ENCODE measurements at places on chromosomes 5 and 9. TPM values are rescaled to one million over a fixed set of nuclear protein-coding genes. Genes with fewer than 3 reads are reported as not detected.

- no peak for DNase-seq
Measured at GRCh38 chr5:2904399-2904798, 152.9 kb upstream of the IRX2 start.

GRCh38 chr5:136034984-136035383 is 6.2 kb downstream of the TGFBI start:
- DNase-seq = no peak

LHX3 gene
- not detected for total RNA-seq

DNA sequence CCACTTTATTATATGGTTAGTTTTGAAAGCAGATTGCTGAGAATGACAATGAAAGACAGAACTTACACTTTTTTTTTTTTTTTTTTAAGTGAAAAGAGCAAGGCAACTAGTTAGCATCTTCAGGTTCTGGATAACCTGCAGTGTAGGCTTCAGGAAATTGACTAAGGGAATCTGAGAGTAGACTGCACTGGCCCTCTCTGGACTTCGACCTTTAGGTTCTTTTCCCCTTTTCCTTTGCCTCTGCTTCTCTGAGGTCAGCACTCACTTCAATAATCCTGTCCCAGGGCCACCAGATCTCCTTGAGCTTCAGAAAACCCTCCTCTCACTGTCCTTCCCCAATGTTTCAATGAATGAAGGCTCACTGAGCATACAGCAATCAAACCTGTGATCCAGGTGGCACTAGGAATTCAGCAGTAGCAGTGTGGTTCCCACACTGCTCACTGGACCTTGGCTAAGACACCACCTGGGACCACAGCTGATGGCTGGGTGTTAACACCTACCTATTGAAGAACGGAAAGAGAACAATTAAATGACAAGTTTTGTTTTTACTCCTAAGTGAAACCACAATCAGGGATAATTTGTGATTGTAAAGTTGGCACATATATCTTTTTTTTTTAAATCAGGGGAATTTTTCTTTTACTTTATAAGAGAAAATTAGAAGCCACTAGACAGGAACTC is 85.8 kb upstream of the IL6ST start:
- no peak for DNase-seq

ADRB2 gene
- 0.86 TPM for total RNA-seq

DNA sequence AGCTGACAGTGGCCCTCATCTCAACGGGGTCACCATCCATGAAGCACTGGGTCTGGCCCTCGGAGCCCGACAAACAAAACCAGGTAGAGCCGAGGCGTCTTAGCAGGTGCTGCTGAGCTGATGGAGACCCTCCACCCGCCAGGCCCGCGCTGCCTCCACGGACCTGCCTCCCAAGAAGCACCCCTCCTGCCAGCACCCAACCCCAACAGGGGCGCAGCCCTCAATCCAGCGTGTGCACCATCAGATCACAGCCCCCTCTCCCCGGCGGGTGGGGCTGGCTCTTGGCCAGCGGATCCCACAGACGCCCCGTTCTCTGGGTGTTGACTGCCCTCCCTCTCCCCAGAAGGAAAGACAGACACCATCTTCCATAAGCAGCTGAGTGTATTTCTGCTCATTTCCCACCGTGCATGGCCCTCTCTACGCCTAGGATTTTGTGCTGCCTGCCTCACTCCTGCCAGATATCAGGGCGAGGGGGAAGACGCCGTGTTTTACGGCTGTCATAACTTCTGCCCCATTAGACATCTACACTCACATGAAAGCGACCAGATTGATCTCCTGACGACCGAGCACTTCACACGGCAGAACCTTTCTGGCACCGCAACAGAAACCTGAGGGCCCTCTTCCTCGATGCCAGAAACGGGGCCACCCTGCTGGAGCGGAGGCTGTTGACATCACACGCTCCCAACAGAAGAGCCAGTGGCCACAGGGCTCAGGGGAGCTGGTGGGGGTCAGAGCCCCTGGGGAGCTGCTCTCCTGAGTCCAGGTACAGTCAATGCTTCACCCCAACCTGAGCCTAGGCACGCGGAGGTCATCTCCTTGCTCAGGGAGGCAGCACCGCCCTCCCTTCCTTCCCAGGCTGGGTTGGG is 12.4 kb downstream of the NACC2 start:
- DNase-seq = no peak

GRCh38 chr5:8598996-8599395 is 730.0 kb downstream of the MTRR start:
- no peak for DNase-seq

DNA sequence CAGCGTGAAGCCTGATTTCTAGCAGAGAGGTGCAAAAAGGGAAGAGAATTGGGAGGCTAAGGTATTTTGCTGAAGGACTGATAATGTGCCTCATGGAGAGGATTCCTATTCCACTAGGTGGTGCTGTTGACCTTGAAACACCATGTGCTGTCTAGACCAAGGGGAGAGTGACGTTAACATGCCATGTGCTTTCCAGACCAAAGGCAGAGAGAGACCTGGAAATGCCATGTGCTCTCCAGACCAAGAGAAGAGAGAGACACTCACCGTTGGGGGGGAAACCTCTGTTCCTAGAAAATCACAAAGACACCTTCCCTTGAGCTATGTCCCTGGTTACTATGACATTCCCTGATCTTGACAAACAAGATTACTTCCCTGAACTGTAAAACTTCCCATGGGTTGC is 286.0 kb upstream of the TUSC1 start:
- peak; percentile 70 for DNase-seq

DNA sequence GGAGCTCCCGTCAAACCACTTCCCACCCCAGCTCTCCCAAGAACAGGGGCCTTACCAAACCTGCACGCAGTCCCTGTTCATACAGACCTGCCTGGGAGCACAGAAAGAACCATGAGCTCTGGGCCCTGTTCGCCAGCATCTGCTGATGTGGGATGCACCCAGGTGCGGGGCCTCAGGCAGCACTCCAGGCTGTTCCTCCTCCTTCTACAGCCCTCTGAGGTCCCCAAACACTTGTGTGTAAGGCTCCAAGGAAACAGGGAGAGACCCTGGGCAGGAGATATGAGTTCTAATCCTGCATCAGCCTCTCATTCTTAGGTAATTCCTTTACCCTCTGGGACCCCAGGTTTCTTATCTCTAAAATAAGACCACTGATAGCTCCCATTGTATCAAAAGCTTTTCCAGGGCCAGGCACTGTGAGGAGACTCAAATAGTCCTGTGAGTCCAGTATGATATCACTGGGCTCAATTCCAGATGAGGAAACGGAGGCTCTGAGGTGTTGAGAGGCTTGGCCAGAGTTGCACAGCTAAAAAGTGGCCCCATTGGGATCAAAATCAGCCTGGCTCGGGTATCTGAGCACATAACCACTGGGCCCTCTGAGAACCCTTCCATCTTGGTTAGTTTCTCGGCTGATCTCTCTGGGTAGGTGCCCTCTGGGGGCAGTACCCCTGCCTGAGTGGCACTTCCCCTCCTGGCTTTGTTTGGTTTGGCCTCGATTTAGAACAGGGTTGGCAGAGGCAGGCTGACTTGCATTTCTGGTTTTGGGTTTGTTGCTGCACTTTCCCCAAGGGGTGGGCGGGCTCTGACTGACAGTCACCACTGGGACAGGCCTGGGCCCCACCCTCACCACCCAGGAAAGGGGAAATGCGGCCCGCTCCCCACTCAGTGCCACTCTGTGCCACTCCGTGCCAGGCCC is 116.8 kb downstream of the RGS3 start:
- DNase-seq = peak; percentile 70

DNA sequence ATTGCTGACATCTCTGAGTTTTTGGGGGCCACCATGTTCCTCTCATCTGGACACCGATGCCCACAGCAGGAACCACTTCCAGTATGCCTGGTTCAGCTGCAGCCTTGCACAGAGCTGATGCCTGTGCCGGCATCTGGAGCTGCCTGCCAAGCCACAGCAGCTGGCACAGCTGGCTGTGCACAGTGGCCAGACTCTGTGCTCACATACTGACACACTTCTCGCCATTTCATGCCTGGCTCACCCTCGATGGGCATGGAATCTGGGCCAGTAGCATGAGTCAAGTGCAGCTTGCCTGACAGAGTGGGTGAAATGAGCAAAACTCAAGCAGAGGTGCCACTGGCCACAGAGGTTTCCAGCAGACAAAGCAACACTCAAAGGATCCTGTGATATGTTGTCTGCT is 863.4 kb downstream of the DNAH5 start:
- DNase-seq = no peak

Measured in endothelial cell of umbilical vein (primary cell).